Natural killer cell (primary cell): ENCODE measurements at places on chromosomes 12 and 14. TPM values are rescaled to one million over a fixed set of nuclear protein-coding genes. Genes with fewer than 3 reads are reported as not detected.

DNA sequence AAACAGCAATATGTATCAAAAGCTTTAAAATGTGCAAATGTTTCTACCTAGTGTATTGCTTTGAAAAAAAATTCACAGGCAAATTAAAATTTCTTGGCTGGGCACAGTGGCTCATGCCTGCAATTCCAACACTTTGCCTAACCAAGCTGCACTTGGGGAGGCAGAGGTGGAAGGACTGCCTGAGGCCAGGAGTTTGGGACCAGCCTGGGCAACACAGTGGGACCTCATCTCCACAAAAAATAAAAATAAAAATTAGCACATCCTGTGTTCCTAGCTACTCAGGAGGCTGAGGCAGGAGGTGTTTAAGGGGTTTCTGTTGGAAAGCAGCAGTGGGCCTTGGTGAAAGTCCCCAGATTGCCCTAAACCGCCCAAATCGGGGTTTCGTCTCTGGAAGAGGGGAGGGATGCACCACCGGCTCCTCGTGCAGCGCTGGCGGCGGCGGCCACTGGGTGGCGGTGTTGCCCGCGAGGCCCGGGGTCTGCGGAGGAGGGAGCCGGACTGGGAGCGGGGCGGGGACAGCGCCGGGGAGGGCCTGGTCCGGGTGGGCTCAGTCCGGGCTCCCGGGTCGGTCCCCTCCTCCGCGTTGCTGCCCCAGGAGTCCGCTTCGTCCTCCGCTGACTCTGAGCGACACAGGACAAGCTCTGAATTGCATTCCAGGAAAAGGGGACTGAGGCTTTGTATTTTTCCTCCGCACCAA, 265.6 kb downstream of the AACS start:
- H3K27me3 ChIP-seq: peaks cover 7% of the 10 kb centered on the region
- DNase-seq: peak; percentile 34
- no peaks in the 10 kb centered on the region for H3K4me1 ChIP-seq
- H3K27ac ChIP-seq: no peak overlapping the region

GRCh38 chr14:38336298-38336697, 80.4 kb upstream of the CLEC14A start:
- DNase-seq: no peak
- H3K27me3 ChIP-seq: no peaks in the 10 kb centered on the region
- H3K36me3 ChIP-seq: no peaks in the 10 kb centered on the region
- no peaks in the 10 kb centered on the region for H3K4me1 ChIP-seq

DNA sequence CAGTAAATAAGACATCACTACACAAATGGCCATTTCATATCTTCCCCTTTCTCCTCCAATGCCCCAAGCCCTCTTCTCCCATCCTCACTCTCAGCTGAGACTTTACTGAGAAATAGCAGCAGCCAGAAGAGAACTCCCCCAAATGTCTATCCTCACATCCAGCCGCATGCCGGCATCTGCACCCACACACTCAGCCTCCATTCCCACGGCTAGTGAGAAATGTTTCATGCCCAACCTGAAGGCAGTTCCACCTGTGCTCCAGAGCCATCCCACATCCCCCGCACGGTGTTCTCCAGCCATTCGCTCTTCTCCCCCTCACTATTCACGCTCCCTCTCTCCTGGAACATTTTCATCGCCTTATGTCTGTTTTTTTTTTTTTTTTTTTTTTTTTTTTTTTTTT, 208.7 kb upstream of the DIO3 start:
- H3K4me3 ChIP-seq: no peak overlapping the region
- H3K27ac ChIP-seq: no peak overlapping the region
- H3K27me3 ChIP-seq: peaks cover 3% of the 10 kb centered on the region
- no peak for DNase-seq
- no peaks in the 10 kb centered on the region for H3K4me1 ChIP-seq

DNA sequence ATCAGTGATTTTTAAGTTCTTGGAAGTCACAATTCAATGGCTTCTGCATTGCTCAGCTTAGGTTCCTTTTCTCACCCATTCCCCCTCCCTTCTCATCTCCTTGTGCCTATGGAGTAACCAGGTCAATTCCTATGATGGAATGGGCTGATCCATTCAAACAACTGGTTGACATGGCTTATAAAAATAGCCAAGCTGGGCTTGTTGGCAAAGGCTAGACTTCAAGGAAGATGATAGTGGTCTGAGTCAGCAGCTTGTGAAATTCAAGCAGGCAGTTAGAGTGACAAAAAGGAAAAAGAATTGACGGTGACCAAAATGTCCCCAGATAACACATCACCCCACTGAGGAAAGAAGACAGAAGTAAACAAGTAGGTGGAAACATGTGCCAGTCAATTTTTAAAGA, 119.9 kb upstream of the PCED1B start:
- no peak overlapping the region for H3K4me3 ChIP-seq
- no peaks in the 10 kb centered on the region for H3K27me3 ChIP-seq
- no peak for DNase-seq
- no peaks in the 10 kb centered on the region for H3K4me1 ChIP-seq

DNA sequence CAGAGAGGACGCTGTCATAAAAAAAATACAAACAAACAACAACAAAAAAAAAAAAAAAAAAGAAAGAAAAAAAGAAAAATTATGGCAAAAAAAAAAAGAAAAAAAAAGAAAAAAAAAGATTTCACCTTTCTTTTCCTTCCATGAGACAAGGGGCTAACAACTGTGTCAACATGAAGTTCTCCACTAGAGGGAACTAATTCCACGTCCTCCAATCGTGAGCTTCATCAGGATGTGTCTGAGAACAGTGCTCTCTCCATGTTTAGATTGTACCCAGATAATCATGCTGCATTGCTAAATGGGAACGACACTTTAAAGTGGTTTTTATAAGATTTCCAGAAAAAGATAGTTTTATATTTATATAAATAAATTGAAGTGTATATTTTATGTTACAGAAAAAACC, 96.2 kb upstream of the PTPRB start:
- H3K27me3 ChIP-seq: no peaks in the 10 kb centered on the region
- no peak for DNase-seq
- H3K4me1 ChIP-seq: no peaks in the 10 kb centered on the region
- no peak overlapping the region for H3K4me3 ChIP-seq
- no peaks in the 10 kb centered on the region for H3K36me3 ChIP-seq

- H3K4me3 ChIP-seq: no peak overlapping the region
- no peak overlapping the region for H3K27ac ChIP-seq
- H3K4me1 ChIP-seq: no peaks in the 10 kb centered on the region
These were observed 18.3 kb downstream of the PLEK2 start for GRCh38 chr14:67393689-67394088.

- no peaks in the 10 kb centered on the region for H3K36me3 ChIP-seq
- no peaks in the 10 kb centered on the region for H3K4me1 ChIP-seq
- H3K27ac ChIP-seq: no peak overlapping the region
- no peak overlapping the region for H3K4me3 ChIP-seq
- H3K27me3 ChIP-seq: no peaks in the 10 kb centered on the region
These were observed 238.3 kb downstream of the GALC start for GRCh38 chr14:87754520-87755223.

DNA sequence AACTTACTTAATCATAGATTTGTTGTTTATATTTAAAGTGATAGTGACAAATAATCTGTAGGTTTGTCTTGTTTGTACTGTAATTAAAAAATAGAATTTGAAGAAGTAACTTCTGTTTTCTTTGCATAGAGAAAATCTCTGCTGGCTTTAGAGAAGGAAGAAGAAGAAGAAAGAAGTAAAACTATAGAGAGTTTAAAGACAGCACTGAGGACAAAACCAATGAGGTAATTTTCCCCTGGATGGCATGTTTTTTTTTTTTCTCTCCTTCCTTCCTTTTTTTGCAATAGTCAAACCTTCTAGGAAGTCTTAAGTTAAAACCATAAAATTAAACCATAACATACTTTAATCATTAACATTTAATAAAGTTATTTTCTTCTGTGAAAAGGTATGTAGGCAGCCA, 131.9 kb downstream of the DAAM1 start:
- H3K4me3 ChIP-seq: no peak overlapping the region
- no peaks in the 10 kb centered on the region for H3K27me3 ChIP-seq
- H3K27ac ChIP-seq: no peak overlapping the region
- H3K4me1 ChIP-seq: no peaks in the 10 kb centered on the region

The CLEC1A gene
- not detected for total RNA-seq

- H3K36me3 ChIP-seq: no peaks in the 10 kb centered on the region
- DNase-seq: no peak
- no peak overlapping the region for H3K27ac ChIP-seq
- no peaks in the 10 kb centered on the region for H3K4me1 ChIP-seq
- H3K4me3 ChIP-seq: no peak overlapping the region
These were observed 87.0 kb downstream of the TRMT5 start for GRCh38 chr14:60893911-60894310.

GRCh38 chr12:31765931-31766330, 37.1 kb upstream of the AMN1 start:
- H3K27ac ChIP-seq: no peak overlapping the region
- no peaks in the 10 kb centered on the region for H3K27me3 ChIP-seq
- H3K36me3 ChIP-seq: no peaks in the 10 kb centered on the region
- no peak for DNase-seq
- no peaks in the 10 kb centered on the region for H3K4me1 ChIP-seq
- no peak overlapping the region for H3K4me3 ChIP-seq

DNA sequence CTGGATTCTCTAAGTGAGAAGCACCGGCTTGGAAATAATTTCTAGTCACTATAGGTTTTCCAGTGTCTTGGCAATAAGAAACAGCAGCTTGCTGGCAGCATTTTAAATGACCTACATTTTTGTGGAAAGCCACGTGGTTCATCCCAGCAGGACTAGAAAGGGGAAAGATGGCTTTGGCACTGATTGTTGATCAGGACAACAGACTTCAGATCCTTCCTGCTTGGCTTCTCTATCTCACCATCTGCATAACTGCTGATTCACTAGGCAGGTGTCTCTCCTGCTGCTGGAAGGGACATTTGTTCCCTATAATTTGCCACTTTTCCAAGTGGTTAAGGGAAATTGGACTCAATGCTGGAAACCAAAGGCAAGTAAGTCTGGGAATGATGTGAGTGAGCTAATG, 131.0 kb downstream of the TTC8 start:
- no peak for DNase-seq
- no peak overlapping the region for H3K4me3 ChIP-seq
- no peaks in the 10 kb centered on the region for H3K4me1 ChIP-seq
- H3K36me3 ChIP-seq: no peaks in the 10 kb centered on the region

- no peaks in the 10 kb centered on the region for H3K4me1 ChIP-seq
- no peaks in the 10 kb centered on the region for H3K36me3 ChIP-seq
- no peak overlapping the region for H3K4me3 ChIP-seq
- H3K27me3 ChIP-seq: no peaks in the 10 kb centered on the region
- no peak for DNase-seq
- H3K27ac ChIP-seq: no peak overlapping the region
These were observed 1297.7 kb downstream of the AACS start for GRCh38 chr12:126362964-126363363.

The HNF1A gene
- total RNA-seq: not detected

The STAB2 gene
- not detected for total RNA-seq

DNA sequence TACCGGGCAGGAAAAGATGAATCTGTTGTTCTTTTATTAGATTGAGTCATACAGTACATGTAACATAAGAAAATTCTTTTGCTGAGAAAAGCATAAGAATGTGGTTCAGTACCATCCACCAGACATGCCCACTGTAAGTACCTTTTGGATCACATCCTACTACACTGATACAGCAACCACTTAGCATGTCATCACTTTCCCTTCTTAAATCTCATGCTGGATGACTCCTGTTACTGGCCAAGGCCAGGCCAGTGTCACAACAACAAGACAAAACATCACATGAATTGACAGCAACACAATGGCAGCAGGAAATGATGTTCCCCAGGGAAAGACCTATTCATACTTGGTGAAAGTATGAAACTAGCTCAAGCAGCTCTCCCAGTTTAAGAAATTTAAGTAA, 46.4 kb downstream of the STXBP6 start:
- H3K27me3 ChIP-seq: no peaks in the 10 kb centered on the region
- no peak for DNase-seq
- no peaks in the 10 kb centered on the region for H3K4me1 ChIP-seq
- no peaks in the 10 kb centered on the region for H3K36me3 ChIP-seq

DNA sequence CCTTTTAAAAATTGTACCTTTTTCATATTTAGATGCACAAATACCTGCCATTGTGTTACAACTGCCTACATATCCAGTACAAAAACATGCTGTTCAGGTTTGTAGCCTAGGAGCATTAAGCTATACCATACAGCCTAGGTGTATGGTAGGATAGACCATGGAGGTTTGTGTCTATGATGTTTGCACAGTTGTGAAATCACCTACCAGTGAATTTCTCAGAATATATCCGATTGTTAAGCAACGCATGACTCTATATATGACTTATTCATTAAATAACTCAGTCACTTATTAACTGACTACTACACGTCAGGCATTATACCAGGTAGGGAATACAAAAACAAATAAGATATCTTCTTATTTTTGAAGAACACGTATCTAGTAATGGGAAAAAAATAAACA, 26.2 kb upstream of the ETNK1 start:
- no peaks in the 10 kb centered on the region for H3K36me3 ChIP-seq
- H3K4me1 ChIP-seq: no peaks in the 10 kb centered on the region
- no peaks in the 10 kb centered on the region for H3K27me3 ChIP-seq
- H3K4me3 ChIP-seq: no peak overlapping the region

The MYO1A gene
- not detected for total RNA-seq

DNA sequence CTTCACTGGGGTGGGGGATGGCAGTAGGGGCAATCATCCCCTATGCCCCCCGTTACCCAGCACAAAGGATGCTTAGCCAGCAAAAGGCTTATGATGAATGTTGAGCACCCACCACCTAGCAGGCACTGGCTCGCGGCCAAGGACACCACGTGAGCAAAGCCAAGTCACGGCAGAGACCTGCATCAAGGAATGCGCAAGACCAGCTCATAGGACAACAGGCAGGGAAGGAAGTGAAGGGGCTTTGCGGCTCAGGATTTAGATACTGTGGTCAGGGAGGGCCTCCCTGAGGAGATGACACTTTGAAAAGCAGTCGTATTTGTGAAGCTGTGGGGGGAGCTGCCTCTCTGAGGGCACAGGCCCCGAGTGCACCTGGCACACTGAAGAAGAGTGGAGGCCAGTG, 32.8 kb downstream of the SH2B3 start:
- peaks cover 8% of the 10 kb centered on the region for H3K36me3 ChIP-seq
- peaks cover 98% of the 10 kb centered on the region for H3K4me1 ChIP-seq
- peak; percentile 80 for DNase-seq
- no peak overlapping the region for H3K4me3 ChIP-seq

The NYNRIN gene
- 0.23 TPM for total RNA-seq

The ISCU gene
- total RNA-seq: 97.4 TPM

GRCh38 chr12:1815814-1816729, 4.3 kb upstream of the LRTM2 start:
- no peaks in the 10 kb centered on the region for H3K36me3 ChIP-seq
- DNase-seq: no peak
- H3K4me1 ChIP-seq: peaks cover 33% of the 10 kb centered on the region
- peaks cover 3% of the 10 kb centered on the region for H3K27me3 ChIP-seq

The MDM1 gene
- 26.5 TPM for total RNA-seq

The TTC9 gene
- total RNA-seq: 2.4 TPM

The TMEM132D gene
- not detected for total RNA-seq

DNA sequence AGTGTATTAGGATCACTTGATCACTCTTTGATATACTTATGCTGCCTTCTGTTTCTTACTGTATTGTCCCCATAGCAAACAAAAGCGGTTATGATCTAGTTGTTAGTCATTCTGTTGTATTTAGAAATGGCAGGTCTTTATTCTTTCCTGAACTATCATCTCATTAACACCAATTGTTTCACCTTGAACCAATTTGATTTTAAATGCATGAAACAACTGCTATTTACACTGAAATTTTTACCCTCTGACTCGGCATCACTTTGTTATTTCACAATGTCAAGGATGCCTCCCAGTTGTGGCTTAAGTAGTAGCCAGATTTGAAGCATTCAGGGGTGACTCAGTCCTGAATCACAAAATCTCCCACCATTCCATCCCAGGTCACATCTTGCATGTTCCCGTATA, 303.5 kb downstream of the EGLN3 start:
- H3K4me3 ChIP-seq: no peak overlapping the region
- no peaks in the 10 kb centered on the region for H3K4me1 ChIP-seq
- no peak overlapping the region for H3K27ac ChIP-seq
- H3K27me3 ChIP-seq: no peaks in the 10 kb centered on the region
